Stimulated activated naive CD8-positive, alpha-beta T cell treated with anti-CD3 and anti-CD28 coated beads, Interleukin-15, amount 100 ng/mL, for 72 hours (primary cell): ENCODE measurements at places on chromosomes 3 and 15.

DNA sequence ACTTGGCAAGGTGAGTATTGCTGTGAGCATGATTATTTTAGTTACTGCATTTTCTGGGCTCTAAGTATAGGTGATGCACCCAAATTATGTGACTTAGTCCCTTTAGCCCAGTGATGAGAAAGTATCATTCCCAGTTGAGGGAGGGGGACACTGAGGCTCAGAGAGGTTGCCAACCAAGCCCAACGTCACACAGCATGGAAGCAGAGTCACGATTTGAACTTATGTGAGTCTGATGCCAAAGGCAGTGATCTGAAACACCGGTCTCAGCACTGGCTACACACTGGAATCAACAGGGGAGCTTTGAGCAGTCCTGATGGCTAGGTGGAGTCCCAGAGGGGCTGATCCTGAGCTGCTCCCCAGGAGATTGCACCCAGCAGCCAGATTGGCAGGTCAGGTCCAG, 39.5 kb upstream of the SLC6A6 start:
- no peak for DNase-seq

DNA sequence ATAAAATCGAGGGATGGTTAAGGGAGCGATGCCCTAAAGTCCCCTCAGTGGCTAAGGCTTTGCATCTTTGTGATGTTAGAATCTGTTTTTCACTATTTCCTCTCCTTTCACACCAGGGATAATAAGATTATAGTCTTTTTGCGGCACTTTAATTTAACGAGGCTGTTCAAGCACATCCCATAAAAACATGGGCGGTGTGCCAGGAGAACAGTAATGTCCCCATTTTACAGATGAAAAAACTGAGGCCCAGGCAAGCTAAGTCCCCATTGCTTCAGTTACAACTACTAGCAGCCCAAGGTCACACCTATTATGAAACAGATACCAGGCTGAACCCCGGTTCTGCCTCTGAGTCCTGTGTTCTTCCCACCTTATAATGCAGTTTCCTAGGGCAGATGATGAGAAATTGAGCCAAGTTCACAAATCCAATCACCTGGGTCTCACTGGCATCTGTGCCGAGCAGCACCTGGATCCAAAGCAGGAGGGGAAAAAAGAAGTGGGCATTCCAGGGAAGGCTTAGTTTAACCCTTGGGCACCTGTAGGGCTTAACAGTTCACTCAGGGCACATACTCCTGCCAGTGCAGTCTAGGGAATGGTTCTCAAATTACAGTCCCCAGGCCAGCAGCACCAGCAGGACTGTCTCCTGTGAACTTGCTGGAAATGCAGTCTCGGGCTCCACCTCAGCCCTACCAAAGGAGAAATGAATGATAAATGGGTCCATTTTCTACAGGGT, 169.3 kb downstream of the RAB11A start:
- DNase-seq = no peak

DNA sequence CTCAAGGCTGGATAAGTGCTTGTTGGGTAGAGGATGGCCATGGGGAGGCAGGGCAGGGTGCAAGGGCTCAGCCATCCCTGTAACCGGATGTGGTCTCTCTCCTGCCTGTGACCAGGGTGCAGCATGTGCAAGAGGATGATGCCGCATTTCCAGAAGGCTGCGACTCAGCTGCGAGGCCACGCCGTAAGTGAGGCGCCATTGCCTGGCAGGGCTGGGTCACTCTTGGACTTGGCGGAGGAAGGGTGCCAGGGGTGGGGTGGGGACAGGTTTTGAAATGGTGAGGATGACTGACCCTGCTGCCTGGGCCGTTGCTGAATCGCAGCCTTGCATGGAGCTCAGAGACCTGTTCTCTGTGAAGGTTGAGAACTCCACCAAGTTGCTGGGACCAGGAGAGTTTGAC, 49.3 kb downstream of the PDIA5 start:
- DNase-seq = no peak

- no peak for DNase-seq
These were observed 35.2 kb upstream of the SLC41A3 start for GRCh38 chr3:126119008-126119675.

DNA sequence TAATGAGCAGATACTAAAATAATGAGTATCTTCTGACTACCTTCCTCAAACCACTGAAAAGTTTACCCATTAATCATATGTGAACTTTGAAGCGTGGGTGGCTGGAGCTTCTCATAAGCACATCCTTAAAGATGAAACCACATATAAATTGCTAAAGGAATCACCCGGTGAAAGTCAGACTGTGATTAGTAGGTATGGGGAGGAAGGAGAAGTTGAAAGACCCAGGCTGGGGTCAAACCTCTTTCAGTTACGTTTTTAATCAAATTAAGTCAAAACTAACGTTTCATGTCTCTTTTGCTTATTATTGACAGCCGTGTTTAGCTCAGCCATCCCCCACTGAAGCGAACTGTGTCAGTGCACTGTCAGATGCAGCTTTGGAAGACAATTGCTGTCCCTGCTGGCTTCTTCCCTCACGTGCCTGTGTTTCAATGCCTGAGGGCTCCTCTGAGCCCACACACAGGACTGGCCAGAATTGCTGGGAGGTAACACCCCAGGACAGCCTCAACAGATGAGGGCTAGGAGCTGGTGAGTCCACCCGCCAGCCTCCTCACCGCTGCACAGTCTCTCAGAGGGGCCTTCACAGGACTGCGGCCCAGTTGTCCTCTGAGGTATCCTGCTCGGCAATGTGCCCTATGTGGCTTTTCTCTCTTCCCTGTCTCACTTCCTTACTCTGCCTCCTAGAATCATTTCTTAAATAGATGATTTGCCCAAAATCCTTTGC, 29.3 kb upstream of the SH3BP5 start:
- DNase-seq = peak; percentile 60

- DNase-seq = no peak
These were observed 290.8 kb upstream of the ZPLD1 start for GRCh38 chr3:102144063-102144462.

- no peak for DNase-seq
These were observed 140.9 kb downstream of the ATP8B4 start for GRCh38 chr15:49978121-49978520.

DNA sequence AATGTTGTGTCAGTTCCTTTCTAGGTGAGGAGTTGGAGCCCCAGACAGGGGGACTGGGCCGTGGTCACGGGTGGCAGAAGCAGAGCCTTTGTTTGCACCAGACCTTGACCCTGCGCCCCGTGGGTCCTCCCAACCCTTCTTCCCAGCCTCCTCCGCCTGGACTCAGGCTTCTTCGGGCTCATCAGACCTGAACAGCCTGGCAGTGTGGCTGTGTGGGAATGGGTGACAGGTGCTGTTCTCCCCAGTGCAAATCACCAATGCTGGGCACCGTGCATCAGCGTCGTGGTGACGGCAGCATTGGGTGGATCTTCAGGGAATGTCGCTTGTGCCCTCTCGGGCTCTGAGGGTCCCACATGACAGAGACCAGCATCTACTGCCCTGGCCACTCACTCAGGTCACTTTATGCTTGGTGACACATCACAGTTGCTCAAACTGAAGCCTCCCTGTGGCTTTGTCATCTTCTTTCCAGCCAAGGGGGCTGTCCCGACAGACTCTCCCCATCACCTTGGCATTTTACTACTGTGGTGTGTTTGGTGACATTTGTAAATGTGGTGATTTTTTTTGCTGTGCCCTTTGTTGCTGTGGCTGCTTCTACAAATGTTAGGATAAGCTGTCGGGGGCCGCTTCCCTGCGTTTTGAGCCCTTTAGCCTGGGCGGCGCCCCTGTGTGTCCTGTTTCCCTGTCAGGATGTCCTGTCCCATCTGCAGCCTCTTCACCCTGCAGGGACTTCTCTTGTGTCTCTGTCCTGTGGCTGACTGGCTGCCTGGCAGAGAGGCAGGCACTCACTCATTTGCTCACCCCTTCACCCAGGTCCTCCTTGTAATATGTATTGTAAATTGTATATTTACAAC, 14.5 kb downstream of the APBA2 start:
- DNase-seq = peak; percentile 53

DNA sequence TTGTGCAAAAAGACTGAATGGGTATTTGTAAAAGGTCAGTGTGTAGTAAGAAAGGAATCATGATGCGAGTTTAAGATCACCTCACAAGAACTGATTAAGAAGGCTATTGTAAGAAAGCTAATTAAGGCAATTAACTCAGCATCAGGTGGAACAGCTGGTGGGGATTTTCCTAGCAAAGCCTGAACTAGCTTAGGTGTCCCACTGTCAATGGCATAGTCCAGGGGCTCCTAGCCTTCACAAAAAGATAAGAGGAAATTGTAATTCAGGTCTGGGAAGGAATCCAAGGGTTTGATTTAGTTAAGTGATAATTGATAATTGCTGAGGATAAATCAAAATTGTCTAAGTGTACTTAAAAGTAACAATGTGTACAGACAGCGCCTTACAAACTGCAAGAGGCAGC, 901.6 kb downstream of the TUSC7 start:
- no peak for DNase-seq

- DNase-seq = no peak
These were observed 271.2 kb upstream of the ROPN1 start for GRCh38 chr3:124263168-124263567.
